Stimulated activated CD4-positive, alpha-beta T cell treated with anti-CD3 and anti-CD28 coated beads, TNF-alpha, amount 100 ng/mL, for 4 hours (primary cell): ENCODE measurements at places on chromosomes 11 and 22.

GRCh38 chr11:8096575-8096974 is 15.6 kb downstream of the TUB start:
- no peak for DNase-seq

GRCh38 chr11:56045538-56045937 is 18.1 kb downstream of the OR5AS1 start:
- DNase-seq: no peak

DNA sequence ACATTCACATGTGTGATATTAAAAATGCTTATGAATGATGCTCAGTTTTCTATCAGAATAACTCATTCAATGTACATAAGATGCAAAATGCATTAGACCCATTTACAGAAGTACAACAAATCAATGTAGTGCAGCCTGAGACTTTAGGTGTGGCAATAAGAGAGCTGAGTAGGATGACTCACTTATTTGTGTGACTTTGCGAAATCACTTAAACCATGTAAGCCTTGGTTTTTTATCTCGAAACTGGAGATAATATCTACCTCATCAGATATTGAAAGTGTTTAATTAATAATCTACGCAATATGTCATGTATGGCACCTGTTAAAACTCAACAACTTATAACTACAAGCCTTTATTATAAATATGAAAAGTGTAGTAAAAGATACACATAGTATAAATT is 105.7 kb upstream of the LUZP2 start:
- no peak for DNase-seq

DNA sequence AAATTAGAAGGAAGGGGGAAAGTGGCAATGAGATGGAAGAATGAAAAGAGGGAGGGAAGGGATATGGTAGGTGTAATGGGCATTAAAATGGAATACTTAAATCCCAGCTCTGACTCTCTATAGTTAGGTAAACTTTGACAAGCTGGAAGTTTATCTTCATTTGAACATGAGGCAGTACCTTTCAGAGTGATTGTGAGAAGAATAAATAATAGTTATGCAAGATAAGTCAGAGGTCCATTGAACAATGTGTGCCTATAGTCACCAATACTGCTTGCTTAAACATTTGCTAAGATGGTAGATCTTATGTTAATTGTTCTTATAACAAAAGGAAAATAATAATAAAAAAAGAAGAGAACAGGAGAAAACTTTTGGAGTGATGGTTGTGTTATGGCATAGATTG is 545.8 kb upstream of the CCDC90B start:
- no peak for DNase-seq

- no peak for DNase-seq
Observed at GRCh38 chr11:95088946-95089619, 563 bp upstream of the ENDOD1 start.

- no peak for DNase-seq
Observed at GRCh38 chr22:43126501-43127165, 16.1 kb downstream of the BIK start.

GRCh38 chr11:312092-312816 is 1.6 kb upstream of the IFITM1 start:
- DNase-seq: no peak

- DNase-seq: no peak
Observed at GRCh38 chr11:113193946-113194345, 120.4 kb upstream of the TTC12 start.

- DNase-seq: no peak
Observed at GRCh38 chr11:3220521-3221407, 2.2 kb upstream of the MRGPRG start.

DNA sequence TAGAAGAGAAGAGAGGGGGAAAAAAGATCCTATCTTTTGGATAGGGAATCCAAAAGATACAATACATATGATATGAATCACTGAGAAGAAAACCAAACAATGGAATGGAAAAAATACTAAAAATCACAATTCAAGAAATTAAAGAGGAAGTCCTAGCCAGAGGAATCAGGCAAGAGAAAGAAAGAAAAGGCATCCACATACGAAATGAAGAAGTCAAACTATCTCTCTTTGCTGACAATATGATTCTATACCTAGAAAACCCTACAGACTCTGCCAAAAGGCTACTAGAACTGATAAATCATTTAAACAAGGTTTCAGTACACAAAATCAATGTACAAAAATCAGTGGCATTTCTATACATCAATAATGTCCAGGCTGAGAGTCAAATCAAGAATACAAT is 91.4 kb downstream of the EFCAB6 start:
- no peak for DNase-seq

GRCh38 chr11:118666371-118666770 is 13.1 kb downstream of the TREH start:
- DNase-seq: no peak

GRCh38 chr11:59218319-59218718 is 5.6 kb upstream of the MPEG1 start:
- no peak for DNase-seq

- no peak for DNase-seq
Observed at GRCh38 chr22:24183321-24184031, 2.2 kb downstream of the SUSD2 start.

GRCh38 chr11:76166314-76166713 is 40.0 kb downstream of the WNT11 start:
- no peak for DNase-seq

DNA sequence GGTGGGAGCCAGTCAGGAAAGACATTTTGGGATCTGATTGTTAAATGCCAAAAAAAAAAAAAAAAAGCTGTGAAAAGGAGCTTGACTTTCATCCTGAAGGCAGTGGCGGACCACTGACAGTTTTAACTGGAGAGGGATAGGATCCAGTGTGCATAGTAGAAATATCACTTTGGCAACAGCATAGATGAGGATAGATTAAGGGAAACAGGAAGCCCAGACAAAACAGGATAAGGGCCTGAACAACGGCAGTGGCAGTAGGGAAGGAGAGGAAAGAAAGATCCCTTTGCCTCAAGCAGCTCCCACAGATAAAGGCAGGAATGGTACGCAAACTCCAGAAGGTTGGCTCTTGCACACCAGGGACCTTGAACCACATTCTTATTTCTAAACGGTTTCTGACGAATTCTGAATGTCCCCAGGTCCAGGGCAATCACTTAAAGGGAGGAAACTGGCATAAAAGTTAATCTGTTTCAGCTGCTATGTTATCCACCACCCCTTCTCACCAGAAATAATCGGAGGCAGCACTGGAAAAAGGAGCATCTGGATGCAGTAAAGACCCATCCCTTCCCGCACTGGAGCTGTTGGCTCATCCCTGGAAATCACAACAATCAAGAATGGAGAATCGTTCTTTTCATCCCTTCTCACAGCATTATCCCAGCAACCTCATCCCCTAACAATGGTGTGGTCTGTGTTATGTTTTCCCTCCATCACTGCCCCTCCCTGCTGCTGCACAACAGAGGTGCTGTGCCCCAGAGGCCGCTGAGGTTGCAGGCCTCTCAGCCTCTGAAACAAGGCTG is 99.1 kb downstream of the GAB2 start:
- no peak for DNase-seq

GRCh38 chr11:64764753-64765152 is 5.0 kb upstream of the PYGM start:
- no peak for DNase-seq

- DNase-seq: no peak
Observed at GRCh38 chr11:45662665-45663485, 2.5 kb downstream of the CHST1 start.

DNA sequence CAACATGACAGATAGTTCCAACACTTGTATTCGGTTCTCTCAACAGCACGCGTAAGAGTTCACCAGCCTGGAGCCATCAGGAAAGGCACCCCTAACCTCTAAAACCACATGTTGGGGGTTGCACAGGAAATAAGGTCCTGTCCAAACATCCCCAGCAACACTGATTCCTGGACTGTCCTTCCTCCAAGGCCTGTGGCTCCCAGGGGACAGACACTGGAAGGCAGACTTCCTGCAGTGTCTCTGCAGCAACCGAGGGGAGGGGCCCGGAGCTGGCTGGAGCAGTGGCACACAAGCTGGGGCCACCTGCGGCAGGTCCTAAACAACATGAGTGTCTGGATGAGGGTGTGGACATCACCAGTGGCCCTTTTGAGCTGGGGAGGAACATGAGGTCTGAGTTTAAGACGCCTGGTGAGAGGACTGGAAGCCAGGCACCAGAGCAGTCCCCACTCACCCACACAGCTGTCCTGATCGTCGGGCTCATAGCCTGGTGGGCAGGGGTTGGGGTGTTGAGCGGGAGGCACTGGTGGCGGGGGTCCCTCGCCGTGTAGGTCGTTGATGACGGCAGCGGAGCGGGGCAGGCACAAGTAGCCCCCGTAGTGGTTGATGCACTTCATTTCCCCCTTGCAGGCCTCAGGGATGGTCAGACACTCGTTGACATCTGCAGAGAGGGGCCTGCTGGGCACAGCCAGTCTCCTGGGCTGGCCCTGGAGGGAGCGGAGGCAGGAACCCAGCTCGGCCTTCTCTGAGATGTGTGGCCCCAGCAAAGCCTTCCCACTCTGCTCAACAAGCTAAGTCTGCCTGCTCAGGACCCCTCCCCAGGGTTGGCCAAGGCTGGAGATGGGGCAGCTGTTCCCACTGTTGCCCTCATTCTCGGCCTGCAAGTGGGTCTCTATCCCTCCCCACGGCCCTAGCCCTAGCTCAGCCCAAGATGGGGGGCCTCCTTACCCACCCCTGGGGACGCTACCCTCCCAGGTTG is 1.6 kb downstream of the EFEMP2 start:
- no peak for DNase-seq

- DNase-seq: no peak
Observed at GRCh38 chr11:7253800-7254199, 2.1 kb downstream of the SYT9 start.

DNA sequence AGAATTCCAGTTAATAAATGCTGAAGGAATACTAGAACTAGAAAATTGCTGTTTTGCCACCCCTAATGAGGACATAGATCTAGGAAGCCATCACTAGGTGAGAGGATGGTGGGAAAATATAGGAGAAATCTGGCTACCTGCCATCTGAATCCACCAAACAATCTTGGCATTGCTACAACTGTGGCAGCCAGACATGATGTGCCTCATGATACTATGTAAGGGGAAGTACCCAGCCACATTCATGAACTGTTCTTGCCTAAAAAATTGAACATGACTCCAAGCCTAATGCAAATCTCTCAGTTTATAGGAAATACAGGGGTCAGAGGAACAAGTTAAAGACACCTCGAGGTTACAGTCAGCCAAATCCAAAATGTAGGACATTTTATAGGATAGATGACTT is 72.8 kb downstream of the SFI1 start:
- no peak for DNase-seq

DNA sequence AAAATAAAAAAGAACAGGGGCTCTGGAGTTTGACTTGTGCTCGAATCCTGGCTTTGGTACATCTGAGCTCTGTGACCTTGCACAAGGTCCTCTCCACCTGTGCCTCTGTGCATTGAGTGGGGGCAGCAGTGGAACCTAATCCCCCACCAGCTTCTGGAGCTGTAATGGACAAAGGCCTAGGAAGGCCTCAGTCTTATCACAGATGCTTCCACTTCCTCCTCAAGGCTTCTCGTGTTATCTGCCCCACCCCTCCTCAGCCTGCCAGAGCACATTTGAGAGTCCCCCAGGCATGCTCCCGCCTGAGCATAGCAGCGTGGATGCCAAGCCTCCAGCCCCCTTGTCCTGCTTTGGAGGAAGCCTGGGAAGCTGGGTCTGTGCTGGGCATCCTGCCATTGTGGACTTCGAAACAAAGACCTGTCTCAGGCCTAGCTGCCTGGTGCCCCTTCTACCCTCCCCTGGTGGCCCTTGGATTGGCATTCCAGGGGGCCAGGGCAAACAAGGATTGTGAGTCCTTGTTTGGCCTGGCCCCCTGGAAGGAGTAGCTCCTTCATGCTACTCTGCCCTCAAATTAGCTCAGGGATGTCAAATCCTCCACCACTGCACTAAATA is 15.0 kb downstream of the SLC35E4 start:
- no peak for DNase-seq

GRCh38 chr11:116231543-116231942 is 541.2 kb downstream of the BUD13 start:
- no peak for DNase-seq

GRCh38 chr11:69307421-69307820 is 13.5 kb downstream of the MYEOV start:
- no peak for DNase-seq

GRCh38 chr11:12196872-12197271 is 86.5 kb downstream of the MICAL2 start:
- DNase-seq: no peak

DNA sequence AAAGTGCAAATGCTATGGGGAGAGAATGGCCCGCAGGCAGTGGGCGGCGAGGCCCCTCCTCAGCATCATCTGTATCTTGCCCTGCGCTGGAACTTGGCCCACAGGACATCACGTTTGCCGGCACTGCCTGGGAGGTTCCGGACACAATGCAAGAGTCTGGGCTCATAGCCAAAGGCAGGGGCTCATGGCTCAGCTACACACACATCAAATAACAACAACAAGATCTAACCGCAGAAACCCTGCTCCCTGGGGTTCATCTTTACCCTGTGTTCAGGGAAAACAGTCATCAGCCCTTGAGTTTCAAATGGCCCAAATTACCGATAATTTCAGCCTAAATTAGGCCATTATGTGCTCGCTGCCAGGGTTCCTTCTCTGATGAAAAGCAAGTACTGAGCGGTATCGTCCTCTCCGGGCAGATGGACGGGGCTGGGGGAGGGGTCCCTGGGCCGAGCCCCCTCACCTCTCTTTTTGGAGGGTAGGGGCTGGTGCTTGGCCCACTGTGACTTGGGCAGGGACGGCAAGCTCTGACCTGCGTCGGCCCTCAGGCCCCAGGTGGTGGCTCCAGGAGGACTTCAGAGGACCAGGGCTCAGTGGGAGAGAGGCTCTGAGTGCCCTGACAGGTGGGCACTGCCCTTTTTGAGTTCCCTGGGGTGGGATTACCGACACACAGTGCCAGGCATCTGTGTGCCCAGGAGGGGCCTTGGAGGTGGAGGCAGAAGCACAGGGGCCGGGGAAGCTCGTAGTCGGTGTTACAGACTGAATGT is 25.0 kb upstream of the GAL start:
- DNase-seq: no peak

DNA sequence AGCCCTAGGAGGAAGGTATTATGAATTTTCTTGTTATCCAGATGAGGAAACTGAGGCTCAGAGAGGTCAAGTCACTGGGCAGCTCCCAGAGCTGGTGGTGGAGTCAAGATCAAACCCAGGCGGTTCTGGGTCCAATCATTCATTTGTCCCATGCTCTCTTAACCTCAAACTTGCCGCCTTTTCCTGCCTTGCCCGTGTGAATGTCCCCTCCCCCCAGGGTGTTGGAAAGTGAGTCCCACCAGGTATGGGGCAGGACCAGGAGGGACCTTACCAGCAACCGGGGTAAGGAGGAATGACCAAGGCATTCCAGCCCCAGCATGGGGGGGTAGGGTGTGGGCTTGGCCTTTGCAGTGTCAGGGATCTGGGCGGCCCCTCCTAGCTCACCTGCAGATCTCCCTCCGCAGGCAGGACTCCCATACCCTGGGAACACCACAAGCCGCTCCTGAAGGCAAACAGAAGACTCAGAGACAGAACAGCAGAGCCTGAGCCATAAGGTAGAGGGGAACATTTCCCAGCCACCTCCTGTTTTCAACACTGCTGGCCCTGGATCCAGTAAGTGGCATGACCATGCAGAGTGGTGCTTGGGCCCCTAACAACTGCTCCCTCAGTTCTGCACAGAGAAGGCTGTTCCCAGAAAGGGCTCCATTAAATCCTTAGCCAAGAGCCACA is 41.2 kb upstream of the SYT7 start:
- no peak for DNase-seq

GRCh38 chr11:1481483-1481825 is 5.1 kb downstream of the MOB2 start:
- DNase-seq: no peak
